ENCODE measurements at places on chromosomes 2 and 18.
A peak's percentile ranks its signal among the peaks of the same experiment; 100 is the strongest.

DNA sequence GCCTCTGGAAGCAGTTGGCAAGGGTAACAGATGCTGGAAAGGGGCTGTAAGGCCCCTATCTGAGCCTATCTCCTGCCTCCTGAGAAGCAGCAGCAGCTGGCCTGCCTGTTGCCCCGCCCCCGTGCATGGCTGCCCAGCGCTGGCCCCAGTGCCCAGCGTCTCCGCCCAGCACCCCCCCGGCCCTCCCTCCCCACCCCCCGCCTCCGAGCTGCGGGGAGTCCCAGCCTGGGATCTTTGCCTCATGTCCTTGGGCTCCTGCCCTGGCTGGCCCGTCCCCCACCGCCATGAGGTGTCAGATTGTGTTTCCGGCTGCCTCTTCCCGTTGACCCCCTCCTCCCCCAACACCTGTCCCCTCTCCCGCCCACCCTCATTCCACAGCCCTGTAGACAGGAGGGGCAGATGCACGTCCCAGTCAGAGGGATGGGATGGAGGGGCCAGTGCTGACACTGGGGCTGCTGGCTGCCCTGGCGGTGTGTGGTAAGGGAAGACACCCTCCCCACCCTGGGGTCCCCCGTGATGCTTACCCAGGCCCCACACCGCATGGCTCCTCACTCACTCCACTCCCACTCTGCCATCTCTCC, at the start of gene CHRND:
Gene CHRND, plus strand, starts transcription at position 370 of the 581 bp plus-strand sequence. Its CDS starts 56 bp downstream, at position 426.
- DNase-seq = peak; percentile 32

GRCh38 chr2:41420219-41420618, 627.6 kb upstream of the PKDCC start:
- no peak for DNase-seq

DNA sequence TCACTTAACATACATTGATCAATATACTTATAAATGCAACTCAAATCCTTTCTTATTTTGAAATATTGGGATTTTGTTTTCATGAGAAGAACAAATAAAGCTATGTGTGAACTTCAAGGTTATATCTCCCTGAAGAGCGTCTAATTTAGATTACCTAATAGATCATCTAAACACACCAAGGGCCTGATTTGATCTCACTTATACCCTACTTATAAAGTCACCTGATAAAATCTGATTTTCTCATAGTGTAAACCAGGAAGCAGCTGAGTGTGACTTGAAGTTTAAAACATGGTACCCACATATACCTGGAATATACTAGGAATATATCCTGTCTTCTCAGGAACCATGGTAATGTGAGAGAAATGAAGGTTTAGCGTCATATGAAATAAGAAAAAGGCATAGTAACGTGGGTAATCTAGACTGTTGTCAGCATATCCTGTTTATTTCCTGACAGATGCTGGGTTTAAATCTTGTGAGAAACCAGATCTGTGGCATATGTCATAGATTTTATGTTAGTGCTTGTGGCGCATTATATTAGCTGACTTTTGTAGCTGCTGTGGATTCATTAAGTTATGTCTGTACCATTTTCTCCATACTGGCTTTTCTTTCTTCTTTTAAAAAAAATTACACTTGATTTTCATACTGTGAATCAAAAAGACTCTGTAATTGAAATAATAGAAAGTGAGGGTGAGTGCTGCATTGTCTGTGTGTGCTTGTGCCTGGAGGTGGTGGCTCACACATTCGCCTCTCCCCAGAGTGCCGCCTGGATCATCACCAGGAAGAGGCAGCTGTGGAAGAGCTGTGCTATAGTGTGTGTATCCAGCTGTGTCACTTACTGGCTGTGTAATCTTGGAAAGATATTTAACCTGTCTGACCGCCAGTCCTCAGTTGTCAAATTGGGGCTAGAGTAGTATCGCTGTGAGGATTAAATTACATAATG, 164.0 kb downstream of the MYO3B start:
- DNase-seq = no peak

DNA sequence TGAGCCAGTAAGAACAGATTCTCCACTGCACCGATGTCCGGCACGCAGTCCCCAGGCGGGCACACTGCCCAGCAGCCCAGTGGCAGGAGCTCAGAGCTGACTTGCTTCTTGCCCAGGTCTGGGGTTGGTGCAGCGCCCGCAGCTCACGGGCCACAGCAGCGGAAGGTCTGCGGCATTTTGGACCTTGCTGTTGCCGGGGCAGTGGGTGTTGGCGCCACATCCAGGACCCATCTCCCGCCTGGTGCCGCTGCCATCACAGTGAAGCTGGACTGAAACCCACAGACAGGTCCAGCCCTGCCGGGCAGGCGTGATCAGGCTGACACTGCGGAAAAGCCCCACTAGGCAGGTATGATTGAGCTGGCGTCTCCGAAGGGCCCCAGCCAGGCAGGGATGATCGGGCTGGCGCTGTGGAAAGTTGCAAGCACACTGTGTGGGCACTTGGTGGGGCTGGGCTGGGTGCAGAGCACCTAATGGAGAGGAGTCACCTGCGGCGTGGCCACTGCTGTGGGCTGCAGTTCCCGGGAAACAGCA, 75.5 kb downstream of the SLC66A2 start:
- DNase-seq = no peak

DNA sequence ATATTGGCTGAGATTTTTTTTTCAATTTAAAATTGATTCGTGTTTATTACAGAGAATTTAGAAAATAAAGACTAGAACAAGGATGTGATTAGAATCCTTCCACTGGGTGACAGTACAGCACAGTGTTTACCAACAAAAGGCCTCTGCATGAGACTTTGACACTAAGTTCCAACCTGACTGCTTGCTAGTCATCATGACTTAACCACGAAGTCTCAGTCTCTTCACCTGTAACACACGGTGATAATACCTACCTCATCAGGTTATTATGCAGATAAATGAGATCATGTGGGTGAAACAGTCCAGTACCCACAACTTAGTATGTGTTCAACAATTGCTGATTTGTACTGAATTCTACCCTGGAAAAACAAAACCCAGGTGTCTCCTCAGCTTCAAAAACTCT, 151.2 kb downstream of the STK39 start:
- no peak for DNase-seq

GRCh38 chr2:66109419-66109818, 325.5 kb upstream of the MEIS1 start:
- no peak for DNase-seq

DNA sequence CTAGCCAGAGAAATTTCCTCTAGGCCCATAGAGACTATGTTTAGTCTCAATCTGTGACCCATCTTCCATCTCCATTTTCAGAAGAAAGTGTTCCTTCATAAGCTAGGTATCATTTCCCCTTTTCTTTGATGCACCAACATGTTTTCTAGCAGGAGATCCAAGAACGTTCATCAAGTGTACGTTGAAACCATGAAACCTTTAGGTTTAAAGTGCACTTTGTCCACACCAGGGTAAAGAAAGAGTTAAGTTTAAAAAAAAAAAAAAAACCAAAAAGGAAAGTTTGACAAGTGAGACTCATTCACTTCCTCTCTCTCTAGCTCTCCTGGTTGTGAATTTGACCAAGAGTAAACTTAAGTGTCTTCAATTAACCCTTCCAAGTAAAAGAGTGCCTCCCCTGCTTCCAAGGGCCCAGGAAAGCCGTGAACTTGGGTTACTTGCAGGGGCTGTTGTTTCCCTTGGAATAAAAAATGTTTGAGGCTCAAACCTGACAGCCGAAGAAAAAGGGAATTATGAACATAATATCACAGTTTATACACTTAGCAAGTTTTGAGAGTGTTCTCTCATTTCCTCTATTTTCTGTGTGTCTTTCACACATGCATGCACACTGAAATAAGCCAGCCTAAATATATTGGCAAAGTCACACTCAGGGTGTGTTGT, 56.7 kb downstream of the LBH start:
- no peak for DNase-seq

DNA sequence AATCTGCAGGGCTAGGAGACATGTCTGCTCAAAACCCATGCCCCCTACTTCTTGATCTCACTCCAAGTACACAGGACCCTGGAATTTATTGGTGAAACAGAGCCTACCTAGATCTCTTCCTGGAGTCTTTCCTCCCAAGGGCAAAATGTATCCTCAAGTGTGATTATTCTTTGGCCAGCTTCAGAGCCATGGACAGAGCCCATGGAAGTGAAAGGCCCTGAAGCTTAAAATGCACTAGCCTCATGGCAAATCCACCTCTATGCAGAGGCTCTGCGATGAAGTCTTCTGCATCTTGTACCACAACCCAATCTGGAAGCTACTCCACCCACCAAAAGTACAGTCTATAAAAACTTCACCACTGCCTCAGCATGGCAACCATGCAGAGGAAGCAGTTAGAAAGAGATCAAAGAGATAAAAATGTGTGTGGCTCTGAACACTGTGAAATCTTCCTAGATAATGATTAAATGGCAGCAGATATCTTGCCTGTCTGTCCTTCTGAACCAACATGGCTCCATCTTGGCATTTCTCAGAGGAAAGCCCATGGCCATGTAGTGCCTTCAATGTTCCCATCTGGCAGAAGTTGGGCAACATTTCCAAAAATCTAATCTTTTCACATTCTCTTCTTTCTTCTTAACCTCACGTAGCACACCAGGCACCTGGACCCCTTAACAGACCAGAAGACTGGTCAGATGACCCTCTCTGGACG, 142.9 kb upstream of the KLF7 start:
- DNase-seq = no peak

DNA sequence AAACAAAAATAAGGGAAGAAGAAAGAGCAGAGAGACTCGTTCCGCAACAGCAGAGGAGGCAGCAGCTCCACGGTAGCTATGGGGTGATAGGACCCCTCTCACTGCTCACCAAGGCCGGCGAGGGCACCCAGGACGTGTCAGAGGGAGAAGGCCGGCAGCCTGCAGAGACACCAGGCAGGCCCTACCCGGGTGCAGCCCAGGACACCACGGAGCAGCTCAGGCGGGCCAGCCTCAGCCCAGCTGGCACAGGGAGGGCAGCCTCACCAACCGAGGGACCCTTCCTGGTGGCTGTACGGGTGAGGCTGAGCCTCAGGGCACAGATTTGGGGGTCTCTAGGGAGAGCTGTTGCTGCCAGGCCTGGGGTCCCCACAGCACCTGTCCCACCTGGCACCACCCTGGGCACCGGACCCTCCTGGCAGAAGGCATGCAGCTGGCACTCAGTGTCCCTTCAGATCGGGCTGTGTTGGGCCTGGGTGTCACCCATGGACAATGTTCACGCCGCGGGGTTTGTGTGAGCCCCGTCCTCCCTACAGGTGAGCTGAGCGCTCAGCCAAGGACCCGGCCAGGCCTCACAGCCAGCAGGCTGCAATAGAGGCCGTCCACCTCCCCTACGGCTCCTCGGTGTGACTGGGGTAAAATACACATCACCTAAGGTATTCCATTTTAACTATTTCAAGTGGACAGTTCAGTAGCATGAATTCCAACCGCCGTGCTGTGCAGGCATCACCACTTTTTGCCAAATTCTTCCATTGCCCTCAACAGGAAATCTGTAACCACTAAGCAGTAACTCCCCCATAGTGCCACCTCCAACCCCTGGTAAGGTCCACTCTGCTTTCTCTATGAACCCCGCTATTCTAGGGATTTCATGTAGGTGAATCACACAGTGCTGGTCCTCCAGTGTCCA, 21.6 kb downstream of the KCNG2 start:
- no peak for DNase-seq

DNA sequence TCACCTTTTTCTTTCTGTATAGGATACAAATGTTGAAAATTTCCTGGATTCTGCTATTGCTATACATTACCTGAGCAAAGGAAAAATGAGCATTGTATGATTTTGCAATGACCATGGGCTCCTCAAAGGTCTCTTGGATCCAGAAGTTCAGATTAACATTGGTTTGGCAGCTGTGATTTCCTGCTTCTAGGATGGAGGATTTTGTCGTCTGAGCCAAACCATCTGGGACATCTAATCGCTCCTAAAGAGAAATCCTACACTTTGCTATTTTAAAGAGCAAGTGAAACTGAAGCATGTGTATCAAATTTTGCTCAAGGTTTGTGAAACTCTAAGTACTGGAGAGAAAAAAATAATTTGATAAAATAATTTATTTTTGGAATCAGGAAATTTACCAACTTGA, 115.1 kb upstream of the ST6GAL2 start:
- DNase-seq = no peak

DNA sequence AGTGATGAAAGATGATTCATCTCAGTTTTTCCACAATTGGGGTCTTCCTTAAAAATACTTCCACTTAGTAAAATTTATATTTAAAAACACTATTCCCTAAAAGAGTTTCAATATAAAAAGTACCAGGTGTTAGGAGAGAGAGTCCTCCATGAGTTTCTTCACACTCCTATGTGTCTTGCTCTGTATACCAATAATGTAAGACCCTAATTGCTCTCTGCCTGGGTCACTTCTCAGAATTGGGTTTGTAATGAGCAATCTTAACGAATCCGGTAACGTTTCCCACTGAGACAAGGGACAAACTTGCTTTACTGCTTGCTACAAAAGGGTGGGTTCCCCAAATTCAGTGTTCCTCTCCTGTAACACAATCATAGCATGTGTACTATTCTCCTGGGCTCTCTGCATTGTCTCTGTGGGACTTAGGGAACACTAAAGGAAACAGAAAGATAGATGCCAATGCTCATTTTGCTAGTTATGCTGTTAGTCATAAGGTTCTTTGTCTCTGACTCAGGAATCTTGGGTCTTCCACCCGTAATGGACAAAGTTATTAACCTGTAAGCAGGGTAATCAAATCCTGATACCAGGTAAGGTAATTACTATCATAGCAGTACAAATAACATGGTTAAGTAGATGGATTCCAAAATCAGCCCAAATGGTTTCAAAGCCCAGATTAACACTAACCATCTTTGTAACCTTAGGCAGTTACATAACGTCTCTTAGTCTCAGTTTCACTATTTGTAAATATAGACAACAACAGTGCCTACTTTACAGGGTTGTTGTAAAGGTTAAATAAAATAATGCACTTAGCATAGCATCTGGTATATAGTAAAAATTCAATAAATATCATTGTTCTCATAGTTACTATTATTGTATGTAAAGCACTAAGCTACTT, 46.3 kb downstream of the ITSN2 start:
- peak; percentile 8 for DNase-seq

GRCh38 chr2:173858291-173858731, 106.9 kb downstream of the SP3 start:
- no peak for DNase-seq

All from hepatic stellate cell (primary cell).